ENCODE measurements at places on chromosomes 2 and 18.
A peak's percentile ranks its signal among the peaks of the same experiment; 100 is the strongest.

- no peak for DNase-seq
These were observed 102.4 kb upstream of the STON1 start for GRCh38 chr2:48427552-48427951.

GRCh38 chr18:25594351-25594750 is 242.4 kb upstream of the ZNF521 start:
- no peak for DNase-seq

GRCh38 chr2:80058562-80058961 is 246.0 kb downstream of the LRRTM1 start:
- DNase-seq, result no peak

DNA sequence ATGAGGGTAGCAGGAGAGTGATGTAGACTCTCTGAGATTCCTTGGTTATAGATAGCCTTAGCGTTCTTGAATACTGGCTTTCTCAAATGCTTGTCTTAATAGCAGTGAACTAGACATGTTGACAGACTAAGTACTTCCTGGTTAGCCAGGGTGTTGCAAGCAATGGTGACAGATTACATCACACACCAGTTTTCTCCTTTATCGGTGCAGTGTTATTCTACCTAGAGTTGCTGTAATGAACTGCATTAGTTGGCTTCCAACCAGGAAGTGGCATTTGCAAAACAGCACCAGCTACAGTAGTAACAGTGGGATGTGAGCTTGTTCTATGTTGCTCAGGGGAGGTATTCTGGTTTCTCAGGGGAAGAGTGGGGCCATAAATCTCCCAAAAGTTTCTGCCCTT is 582.2 kb upstream of the DDX18 start:
- no peak for DNase-seq

- no peak for DNase-seq
These were observed 53.5 kb upstream of the CYP1B1 start for GRCh38 chr2:38129481-38129880.

- DNase-seq, result no peak
These were observed 39.1 kb upstream of the GPR17 start for GRCh38 chr2:127606625-127607398.

GRCh38 chr2:182482511-182482910 is 55.7 kb upstream of the PDE1A start:
- no peak for DNase-seq

- DNase-seq, result no peak
These were observed 457.2 kb upstream of the MEX3C start for GRCh38 chr18:51654488-51655326.

- DNase-seq, result no peak
These were observed 131.6 kb downstream of the BCL2 start for GRCh38 chr18:63187791-63188460.

- DNase-seq, result no peak
These were observed 62.1 kb upstream of the SMIM21 start for GRCh38 chr18:75489493-75490190.

DNA sequence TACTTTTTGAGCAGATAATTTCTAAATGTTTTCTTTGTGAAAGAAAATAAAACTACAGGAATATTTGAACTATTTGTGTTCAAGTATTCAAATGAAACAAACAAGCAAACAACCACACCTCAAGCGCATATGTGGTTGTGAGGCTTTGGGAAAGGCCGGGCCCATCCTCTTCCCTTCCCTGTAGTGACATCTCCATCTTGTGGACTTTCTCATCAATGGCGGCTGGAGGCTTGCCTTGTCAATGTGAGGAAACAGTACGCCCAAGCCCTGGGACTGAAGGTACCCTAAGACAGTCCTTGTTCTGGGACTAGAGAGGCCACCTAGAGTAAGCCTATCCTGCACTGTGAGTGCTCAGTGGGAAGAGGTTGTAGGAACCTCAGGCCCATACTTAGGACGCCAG is 166.8 kb downstream of the TPGS2 start:
- no peak for DNase-seq

GRCh38 chr2:112957511-112957910 is 20.3 kb upstream of the IL36G start:
- no peak for DNase-seq

- no peak for DNase-seq
These were observed 44.5 kb downstream of the EML6 start for GRCh38 chr2:54767921-54768320.

DNA sequence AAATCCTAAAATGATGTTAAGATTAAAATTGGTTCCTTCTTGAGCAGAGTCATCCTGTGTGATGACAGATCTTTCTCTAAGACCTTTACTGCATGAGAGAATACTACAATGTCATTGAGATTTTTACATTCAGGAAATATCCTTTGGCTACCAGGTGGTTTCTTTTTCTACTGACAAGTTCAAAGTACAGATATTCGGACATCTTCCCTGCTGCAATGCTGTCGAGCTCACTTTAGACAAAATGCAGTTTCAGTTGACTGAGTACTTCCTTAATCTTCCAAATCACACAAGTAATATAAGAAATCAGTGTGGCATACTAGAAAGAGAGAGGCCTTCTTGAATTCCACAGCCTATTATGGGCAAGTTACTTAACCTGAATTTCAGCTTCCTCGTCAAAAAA is 207.9 kb upstream of the ACVR2A start:
- no peak for DNase-seq

DNA sequence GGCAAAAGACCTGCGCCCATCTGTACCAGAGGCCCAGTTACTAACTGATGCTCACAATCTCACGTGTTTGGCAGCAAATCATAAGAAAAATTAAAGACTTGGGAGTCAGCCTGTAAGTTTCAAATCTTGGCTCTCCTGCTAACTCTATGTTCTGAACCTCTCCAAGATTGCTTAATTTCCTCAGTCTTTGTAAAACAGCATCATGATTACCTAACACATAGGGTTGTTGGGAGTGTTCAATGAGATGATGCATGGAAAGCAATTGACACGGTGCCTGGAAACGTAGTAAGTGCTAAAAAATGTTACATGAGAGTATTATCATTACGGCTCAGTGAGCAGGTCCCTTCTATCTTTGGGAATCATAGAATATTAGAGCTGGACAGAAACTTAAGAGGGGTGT is 497.6 kb upstream of the TCF4 start:
- no peak for DNase-seq

DNA sequence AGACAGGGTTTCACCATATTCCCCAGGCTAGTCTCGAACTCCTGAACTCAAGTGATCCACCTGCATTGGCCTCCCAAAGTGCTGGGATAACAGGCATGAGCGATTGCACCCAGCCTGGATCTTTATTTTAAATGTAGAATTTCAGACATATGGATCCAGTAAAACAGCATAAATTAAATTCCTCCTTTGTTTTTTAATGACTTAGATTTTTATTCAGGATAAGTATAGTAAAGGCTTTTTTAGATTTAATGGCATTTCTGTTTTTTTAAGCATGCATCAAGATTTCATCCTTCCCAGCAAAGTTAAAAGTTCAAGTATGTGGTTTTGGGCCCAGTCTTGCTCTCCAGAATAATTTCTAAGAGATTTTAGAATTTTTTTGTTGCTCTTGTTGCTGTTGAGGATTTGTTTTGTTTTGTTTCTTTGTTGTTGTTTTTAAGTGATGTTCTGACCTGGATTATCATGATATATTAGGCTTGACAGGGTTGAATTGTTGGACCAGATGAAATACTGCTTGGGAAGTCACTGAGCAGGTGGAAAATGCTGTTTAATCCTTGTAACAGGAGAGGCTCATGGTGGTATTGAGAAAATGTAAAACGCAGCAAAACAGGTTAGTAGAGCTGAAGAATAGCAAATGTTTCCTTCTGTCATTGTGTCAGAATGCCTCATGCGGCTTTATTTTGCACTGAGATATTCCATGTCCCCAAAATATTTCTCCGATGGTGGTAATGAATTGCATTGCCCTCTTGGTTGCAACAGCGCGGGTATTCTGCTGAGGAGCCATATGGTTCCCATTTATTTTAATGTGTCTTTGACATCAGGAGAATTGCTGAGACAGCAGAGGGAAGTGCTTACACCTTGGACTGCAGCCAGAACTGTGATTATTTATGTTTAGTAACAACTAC is 147.9 kb downstream of the GALNT3 start:
- DNase-seq, result no peak

- DNase-seq, result no peak
These were observed 129.6 kb downstream of the PPP1R1C start for GRCh38 chr2:182115258-182115657.

GRCh38 chr2:204205082-204205481 is 268.5 kb downstream of the ICOS start:
- DNase-seq, result no peak

DNA sequence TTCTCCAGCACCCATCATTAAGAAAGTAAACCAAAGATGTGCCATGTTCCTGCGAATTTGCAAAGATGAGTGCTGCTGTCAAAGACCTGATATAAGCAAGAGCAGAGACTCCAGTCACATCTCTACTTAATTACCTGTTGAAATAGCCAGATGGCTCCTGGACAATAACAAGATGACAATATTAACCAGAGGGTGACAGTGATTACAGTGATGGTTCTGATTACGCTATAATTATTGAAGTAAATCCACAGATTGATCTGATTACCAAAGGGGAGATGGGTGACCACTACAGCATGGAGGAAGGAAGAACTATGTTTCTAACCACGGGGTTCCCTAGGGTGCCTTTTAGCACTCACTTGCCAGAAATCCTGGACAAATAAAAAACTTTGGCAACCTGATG is 36.5 kb upstream of the AFF3 start:
- DNase-seq, result no peak

DNA sequence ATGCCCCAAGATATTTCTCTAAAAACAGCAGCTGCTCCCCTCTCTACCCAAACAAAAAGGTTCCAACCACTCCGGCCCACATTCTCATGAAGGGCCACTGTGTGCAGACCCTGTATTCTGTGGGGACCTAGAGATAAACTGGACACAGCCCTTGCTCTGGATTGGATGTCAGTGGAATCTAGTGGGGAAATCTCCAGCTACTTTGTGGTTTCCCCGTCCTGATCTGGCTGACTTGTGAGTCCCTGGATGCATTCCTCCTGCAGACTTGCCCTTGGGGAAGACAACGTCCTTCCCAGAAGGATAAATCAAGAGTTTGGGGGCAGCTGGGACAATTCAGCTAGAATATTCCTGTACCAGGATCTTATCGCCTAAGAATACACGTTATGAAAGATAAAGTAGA is 151.1 kb downstream of the FSHR start:
- DNase-seq, result no peak

GRCh38 chr2:223697892-223698645 is 95.9 kb upstream of the SCG2 start:
- DNase-seq, result no peak

- DNase-seq, result no peak
These were observed 3.1 kb upstream of the AQP12A start for GRCh38 chr2:240688553-240688919.

DNA sequence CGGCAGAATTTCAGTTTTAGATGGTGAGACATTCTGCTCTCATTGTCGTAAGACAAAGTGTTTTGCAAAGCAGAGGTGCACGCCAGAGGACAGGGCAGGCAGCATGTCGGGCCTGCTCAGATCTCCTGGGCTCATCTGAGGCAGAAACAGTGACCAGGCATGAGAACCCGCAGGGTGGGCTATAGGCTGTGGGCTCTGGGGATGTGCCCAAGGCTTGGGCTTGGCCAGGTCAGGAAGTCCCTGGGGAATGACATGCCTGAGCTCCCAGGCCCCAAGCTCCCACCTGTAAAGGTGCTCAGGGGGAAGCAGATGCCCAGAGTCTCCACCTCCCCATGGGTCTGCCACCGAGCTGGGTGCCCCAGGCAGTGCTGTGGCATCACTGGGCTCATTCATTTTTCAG is 35.3 kb downstream of the INHBB start:
- no peak for DNase-seq

DNA sequence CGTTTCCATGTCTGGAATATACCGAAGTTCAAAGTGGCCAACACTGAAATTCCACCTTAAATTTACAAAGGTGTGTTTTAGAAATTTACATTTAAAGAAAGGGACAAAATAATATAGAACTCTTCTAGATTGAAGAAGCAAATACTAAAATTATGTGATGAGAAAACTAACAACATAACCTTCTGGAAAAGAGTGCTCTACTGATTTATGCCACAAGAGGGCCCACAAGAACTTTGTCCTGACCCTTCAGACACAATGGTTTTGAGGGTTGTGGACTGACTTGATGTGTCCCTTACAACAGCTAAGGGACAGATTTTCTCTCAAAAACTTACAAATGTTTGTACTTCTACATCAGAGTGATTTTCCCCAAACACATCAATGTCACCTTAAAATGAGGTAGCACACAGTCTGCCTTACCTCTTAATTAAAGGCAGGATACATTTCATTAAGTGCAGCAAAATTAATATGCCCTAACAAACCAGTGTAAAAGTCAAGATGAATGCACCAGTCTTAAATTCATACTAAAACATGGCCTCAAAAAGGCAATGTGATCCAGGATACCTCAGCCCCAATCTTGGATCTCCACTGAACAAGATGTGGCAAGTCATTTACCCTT is 36.2 kb downstream of the EIF2AK3 start:
- DNase-seq, result peak; percentile 24

Measured in activated T-cell treated with anti-CD3 and anti-CD28 coated beads, Interleukin-2, amount 50 U/mL, for 48 hours (primary cell).